PC-9 (cell line): ENCODE measurements at places on chromosomes 12 and 14. TPM values are rescaled to one million over a fixed set of nuclear protein-coding genes. Genes with fewer than 3 reads are reported as not detected.

Gene NUMB
- 59.2 and 64.5 TPM in 2 replicates for total RNA-seq

Gene PELI2
- total RNA-seq = 7.9 and 10.0 TPM in 2 replicates

Gene GPR84
- total RNA-seq = not detected in 2 replicates

Gene TCL1B
- total RNA-seq = not detected in 2 replicates

Gene MAP3K9
- total RNA-seq = 21.4 and 25.0 TPM in 2 replicates

DNA sequence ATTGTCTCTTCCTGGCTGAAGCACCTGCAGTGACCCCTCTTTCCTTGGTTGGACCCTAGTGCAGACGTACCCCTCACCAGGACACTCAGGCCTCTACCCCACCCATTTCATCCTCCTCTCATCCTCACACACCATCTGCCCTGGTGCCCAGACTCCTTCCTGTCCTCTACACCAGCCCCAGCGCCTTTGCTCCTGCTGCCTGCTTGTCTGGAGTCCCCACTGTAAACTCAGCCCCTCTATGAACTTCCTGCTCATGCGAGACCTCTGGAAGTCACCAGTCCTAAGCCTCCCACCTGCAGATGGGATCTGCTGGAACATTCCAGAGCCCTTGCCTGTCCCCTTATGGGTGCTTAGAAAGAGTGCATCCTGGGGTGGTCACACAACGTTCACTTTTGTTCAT is 242.5 kb downstream of the ADGRD1 start:
- no peak overlapping the region for H3K27ac ChIP-seq
- H3K27me3 ChIP-seq = peaks cover 7% of the 10 kb centered on the region
- H3K36me3 ChIP-seq = no peaks in the 10 kb centered on the region
- H3K4me3 ChIP-seq = no peak overlapping the region

GRCh38 chr12:2877953-2878732 is 1.1 kb downstream of the RHNO1 start:
- peaks cover 18% of the 10 kb centered on the region; the same call in 1 of the 2 replicates for H3K36me3 ChIP-seq
- H3K27ac ChIP-seq = peak overlapping the region; percentile 78
- H3K4me1 ChIP-seq = peaks cover 15% of the 10 kb centered on the region; the same call in 1 of the 2 replicates
- no peak for DNase-seq
- H3K4me3 ChIP-seq = peak overlapping the region; percentile 71

- H3K36me3 ChIP-seq = no peaks in the 10 kb centered on the region
- no peak overlapping the region for H3K27ac ChIP-seq
- DNase-seq = no peak
- H3K4me3 ChIP-seq = no peak overlapping the region
Measured at GRCh38 chr14:97456958-97457357, 659.8 kb downstream of the VRK1 start.

- no peak for DNase-seq
- no peak overlapping the region for H3K27ac ChIP-seq
- H3K4me3 ChIP-seq = no peak overlapping the region
- H3K27me3 ChIP-seq = peaks cover 25% of the 10 kb centered on the region
- H3K4me1 ChIP-seq = no peaks in the 10 kb centered on the region
Measured at GRCh38 chr12:100468126-100468525, 5.5 kb upstream of the NR1H4 start.

DNA sequence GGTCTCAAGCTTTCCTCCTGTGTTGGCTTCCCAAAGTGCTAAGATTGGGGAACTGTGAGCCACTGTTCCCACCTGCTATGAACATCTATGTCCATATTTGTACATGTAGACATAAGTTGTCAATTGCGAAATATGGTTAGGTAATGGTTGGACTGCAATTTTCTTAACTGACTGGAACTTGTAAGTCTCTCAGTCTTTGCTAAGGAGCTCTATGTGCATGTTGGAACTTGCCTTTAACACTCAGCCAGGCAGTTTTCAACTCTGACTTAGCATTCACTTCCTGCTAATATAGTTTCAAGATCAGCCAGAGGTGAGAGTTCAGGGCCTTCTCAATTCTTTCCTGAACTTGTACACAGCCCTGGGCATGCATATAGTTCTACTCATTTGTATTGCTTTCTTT is 44.5 kb upstream of the EEA1 start:
- no peaks in the 10 kb centered on the region for H3K27me3 ChIP-seq
- H3K27ac ChIP-seq = no peak overlapping the region
- H3K36me3 ChIP-seq = no peaks in the 10 kb centered on the region
- H3K4me3 ChIP-seq = no peak overlapping the region
- peaks cover 22% of the 10 kb centered on the region for H3K4me1 ChIP-seq
- DNase-seq = no peak

GRCh38 chr12:126742241-126742641 is 1524.7 kb upstream of the TMEM132C start:
- no peak overlapping the region for H3K4me3 ChIP-seq
- no peak for DNase-seq
- no peak overlapping the region for H3K27ac ChIP-seq
- H3K27me3 ChIP-seq = no peaks in the 10 kb centered on the region
- no peaks in the 10 kb centered on the region for H3K4me1 ChIP-seq
- H3K36me3 ChIP-seq = no peaks in the 10 kb centered on the region

DNA sequence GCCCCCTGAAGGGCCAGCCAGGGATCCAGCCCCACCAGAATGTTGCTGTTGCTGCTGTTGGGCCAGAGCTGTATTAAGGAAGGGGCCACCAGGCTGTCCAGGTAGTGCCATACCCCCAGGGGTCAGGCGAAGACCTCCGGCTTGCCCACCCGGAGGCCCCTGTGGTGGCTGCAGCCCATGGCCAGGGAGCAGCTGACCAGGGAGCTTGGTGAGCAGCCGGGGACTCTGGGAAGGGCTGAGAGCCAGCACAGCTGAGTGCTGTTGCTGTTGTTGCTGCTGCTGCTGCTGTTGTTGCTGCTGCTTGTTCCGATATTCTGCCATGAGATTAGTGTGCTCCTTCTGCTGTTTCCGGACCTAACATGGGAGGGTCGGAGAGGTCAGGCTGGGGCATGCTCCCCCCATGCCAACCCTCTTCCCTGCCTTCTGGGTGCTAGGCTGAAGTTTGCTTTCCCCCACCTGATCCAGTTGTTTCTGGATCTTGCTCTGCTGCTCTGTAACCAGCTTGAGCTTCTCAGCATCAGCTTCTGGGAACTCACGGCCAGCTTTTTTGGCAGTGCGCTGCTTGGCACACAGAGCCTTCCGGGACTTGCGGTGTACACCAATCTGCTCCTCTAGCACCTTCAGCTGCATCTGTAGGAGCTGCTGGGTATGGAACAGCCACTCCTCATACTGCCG is 15.2 kb upstream of the PRKAG1 start:
- no peak for DNase-seq
- H3K36me3 ChIP-seq = 0 out of 2 replicates have a peak, but pooled peaks cover 5% of the 10 kb centered on the region
- no peaks in the 10 kb centered on the region for H3K27me3 ChIP-seq
- H3K27ac ChIP-seq = no peak overlapping the region

DNA sequence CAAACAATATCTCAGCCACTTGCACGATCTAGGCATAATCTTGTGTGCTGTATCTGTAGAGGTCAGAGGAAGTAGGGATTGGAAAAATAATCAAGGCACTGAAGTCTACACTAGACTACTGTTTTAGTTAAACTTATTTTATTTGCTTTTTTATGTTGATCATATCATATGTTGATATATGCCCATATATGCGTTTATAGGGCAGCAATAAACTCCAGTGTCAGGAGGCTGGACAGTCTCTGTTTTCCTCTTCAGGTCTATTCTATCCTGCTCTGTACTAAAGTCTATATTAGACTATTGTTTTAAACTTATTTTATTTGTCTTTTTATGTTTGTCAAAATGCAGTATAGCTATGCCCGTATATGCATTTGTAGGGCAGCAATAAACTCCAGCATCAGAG is 47.9 kb upstream of the OR4E1 start:
- H3K27me3 ChIP-seq = no peaks in the 10 kb centered on the region
- H3K36me3 ChIP-seq = no peaks in the 10 kb centered on the region
- no peaks in the 10 kb centered on the region for H3K4me1 ChIP-seq
- H3K27ac ChIP-seq = no peak overlapping the region

- H3K27me3 ChIP-seq = no peaks in the 10 kb centered on the region
- H3K27ac ChIP-seq = no peak overlapping the region
- DNase-seq = no peak
- H3K4me1 ChIP-seq = no peaks in the 10 kb centered on the region
Measured at GRCh38 chr12:124411281-124411878, 116.5 kb downstream of the RFLNA start.

DNA sequence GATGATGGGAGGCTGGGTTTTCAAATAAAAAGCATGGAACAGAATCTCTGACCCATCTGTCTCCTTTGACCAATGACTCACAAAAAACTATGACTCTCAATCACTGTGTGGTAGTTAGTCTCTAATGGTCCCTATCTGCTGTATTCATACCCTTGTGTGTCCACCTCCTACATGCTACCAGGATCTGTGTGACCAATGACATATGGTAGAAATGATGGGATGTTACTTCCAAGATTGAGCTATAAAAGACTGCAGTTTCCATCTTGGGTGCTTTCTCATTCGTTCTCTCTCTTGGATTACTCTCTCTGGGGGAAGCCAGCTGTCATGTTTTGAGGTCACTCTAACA is 144.7 kb upstream of the BTG1 start:
- H3K4me3 ChIP-seq = no peak overlapping the region
- H3K27me3 ChIP-seq = no peaks in the 10 kb centered on the region
- H3K4me1 ChIP-seq = peaks cover 21% of the 10 kb centered on the region
- H3K36me3 ChIP-seq = no peaks in the 10 kb centered on the region
- peak; percentile 40 for DNase-seq

DNA sequence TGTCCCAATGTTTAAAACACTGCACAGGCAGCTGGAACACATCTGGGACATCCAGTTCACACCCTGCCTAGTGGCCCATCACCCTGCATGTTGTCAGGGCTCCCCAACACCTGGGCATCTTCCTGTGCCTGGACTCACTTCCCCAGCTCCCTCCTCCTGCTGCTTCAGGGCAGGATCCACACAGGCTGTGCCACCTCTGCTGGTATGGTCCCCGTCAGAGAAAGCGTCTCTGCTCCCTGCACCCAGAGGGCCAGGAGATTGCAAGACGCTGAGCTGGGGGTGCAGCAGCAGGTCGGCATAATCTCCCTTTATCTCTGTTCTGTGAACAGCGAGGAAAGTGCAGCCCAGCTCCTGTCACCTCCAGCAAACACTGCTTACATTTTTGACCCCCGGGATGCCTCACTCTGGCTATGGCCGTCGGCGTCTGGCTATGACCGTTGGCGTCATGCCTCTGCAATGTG is 124.3 kb downstream of the ADGRD1 start:
- H3K27me3 ChIP-seq = peaks cover 92% of the 10 kb centered on the region
- H3K4me3 ChIP-seq = no peak overlapping the region
- H3K36me3 ChIP-seq = no peaks in the 10 kb centered on the region
- no peak overlapping the region for H3K27ac ChIP-seq
- DNase-seq = no peak

- peaks cover 7% of the 10 kb centered on the region; the same call in 1 of the 2 replicates for H3K36me3 ChIP-seq
- peak within 1 kb of the TSS; percentile 17; the same call in 1 of the 2 replicates for H3K27ac ChIP-seq
- DNase-seq = peak; percentile 88
- no peaks in the 10 kb centered on the region for H3K27me3 ChIP-seq
Measured at GRCh38 chr12:8032242-8033152, at the start of gene FOXJ2. Gene FOXJ2, plus strand, starts transcription at chr12:8032716. Its CDS starts 7,117 bp downstream, at chr12:8039833.

DNA sequence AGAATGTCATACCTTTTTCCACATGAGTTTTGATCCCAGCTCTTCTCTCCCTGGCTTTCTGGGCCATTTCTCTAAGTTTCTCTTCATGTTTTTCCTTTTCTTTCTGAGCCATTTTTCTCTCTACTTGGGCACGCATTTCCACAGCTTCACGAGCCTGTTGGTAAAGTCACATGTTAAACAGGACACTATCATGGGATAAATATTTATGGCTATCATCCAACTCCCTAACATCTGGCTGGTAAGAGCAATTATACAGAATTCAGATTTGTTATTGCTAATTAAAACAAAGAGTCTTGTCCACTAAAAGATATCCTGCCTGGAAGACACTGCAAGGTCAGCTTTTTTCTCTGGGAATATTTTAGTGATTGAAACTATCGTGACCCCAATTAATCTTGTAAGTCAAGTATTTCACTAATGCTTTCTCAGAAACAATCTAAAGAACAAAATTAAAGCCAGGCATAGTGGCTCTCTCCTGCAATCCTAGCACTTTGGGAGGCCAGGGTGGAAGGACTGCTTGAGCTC is 23.1 kb downstream of the SLIRP start:
- H3K36me3 ChIP-seq = peaks cover 84% of the 10 kb centered on the region
- no peak overlapping the region for H3K4me3 ChIP-seq
- H3K4me1 ChIP-seq = no peaks in the 10 kb centered on the region
- DNase-seq = no peak

- no peak overlapping the region for H3K4me3 ChIP-seq
- H3K27ac ChIP-seq = peak overlapping the region; percentile 16; the same call in 1 of the 2 replicates
- H3K36me3 ChIP-seq = peaks cover 18% of the 10 kb centered on the region; the same call in 1 of the 2 replicates
- H3K27me3 ChIP-seq = no peaks in the 10 kb centered on the region
- DNase-seq = no peak
Measured at GRCh38 chr14:65478596-65478995, 66.1 kb downstream of the FUT8 start.
